ENCODE measurements at places on chromosomes 6 and 20.

DNA sequence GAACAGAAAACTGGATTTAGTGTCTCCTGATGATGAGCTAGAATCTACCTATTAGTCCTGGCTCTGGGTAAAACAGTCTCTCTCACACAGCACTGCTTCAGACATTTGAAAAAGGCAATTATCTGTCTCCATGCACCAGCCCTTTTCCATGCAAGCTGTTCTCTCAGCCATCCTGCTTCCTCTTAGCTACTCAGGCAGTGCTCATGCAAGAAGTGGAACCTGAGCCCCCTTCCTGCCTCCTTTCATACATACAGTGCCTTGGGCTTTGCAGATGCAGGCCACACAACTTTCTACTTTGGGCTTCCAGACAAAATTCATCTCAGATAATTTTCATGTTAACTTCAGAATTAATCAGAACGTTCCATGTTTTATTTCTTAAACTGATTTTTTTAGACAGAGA lies 151.3 kb downstream of the RALGAPA2 start:
- DNase-seq, result no peak

GRCh38 chr6:12097791-12098190 lies 85.7 kb downstream of the HIVEP1 start:
- DNase-seq, result no peak

- DNase-seq, result peak; percentile 14
Measured at GRCh38 chr6:34145161-34146020, 496 bp downstream of the GRM4 start.

GRCh38 chr6:44373051-44373450 lies 14.5 kb upstream of the CDC5L start:
- no peak for DNase-seq

- no peak for DNase-seq
Measured at GRCh38 chr6:34684919-34685318, 11.6 kb downstream of the ILRUN start.
